ENCODE measurements at places on chromosomes 7 and 10. TPM values are rescaled to one million over a fixed set of nuclear protein-coding genes. Genes with fewer than 3 reads are reported as not detected.

- DNase-seq: no peak
- H3K36me3 ChIP-seq: no peaks in the 10 kb centered on the region
- no peaks in the 10 kb centered on the region for H3K27me3 ChIP-seq
These were observed 390.1 kb downstream of the TCERG1L start for GRCh38 chr10:130921461-130921860.

The ACTL6B gene
- not detected for total RNA-seq

- H3K27me3 ChIP-seq: no peaks in the 10 kb centered on the region
- H3K27ac ChIP-seq: no peak overlapping the region
- no peak for DNase-seq
- peaks cover 15% of the 10 kb centered on the region for H3K4me1 ChIP-seq
- no peak overlapping the region for H3K4me3 ChIP-seq
- H3K36me3 ChIP-seq: no peaks in the 10 kb centered on the region
These were observed 32.6 kb downstream of the LHPP start for GRCh38 chr10:124494046-124494807.

GRCh38 chr10:127227663-127228062 is 31.3 kb upstream of the INSYN2A start:
- DNase-seq: no peak
- H3K36me3 ChIP-seq: no peaks in the 10 kb centered on the region
- no peak overlapping the region for H3K4me3 ChIP-seq
- no peak overlapping the region for H3K27ac ChIP-seq
- H3K4me1 ChIP-seq: no peaks in the 10 kb centered on the region
- H3K27me3 ChIP-seq: no peaks in the 10 kb centered on the region

- H3K4me1 ChIP-seq: no peaks in the 10 kb centered on the region
- H3K36me3 ChIP-seq: no peaks in the 10 kb centered on the region
- DNase-seq: no peak
- no peak overlapping the region for H3K4me3 ChIP-seq
These were observed 49.7 kb downstream of the TSPAN15 start for GRCh38 chr10:69500864-69501468.

DNA sequence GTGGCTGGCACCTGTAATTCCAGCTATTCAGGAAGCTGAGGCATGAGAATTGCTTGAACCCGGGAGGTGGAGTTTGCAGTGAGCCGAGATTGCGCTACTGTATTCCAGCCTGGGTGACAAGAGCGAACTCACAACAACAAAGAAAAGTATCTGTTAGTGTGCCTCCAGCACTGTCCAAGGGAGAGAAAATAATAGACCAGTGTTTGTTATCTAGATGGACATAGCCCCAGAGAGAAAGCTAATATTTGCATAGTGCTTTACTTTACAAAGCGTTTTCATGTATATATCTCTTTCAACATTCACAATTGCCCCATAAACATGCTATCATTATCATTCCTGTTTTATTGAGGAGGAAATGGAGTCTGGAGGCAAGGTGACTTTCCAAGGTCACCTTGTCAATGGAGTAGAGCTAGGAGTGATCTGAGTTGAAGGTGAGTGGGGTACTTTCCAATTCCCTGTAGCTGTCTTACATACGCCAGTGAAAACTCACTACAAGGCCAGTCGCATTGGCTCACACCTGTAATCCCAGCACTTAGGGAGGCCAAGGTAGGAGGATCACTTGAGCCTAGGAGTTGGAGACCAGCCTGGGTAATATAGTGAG is 49.7 kb upstream of the KIF5B start:
- H3K27ac ChIP-seq: no peak overlapping the region
- H3K4me1 ChIP-seq: no peaks in the 10 kb centered on the region
- no peak for DNase-seq
- no peak overlapping the region for H3K4me3 ChIP-seq

GRCh38 chr7:30914596-30914995 is 2.9 kb downstream of the AQP1 start:
- no peaks in the 10 kb centered on the region for H3K27me3 ChIP-seq
- no peaks in the 10 kb centered on the region for H3K36me3 ChIP-seq
- peak overlapping the region; percentile 46 for H3K4me3 ChIP-seq
- DNase-seq: no peak
- H3K27ac ChIP-seq: peak overlapping the region; percentile 88
